ENCODE measurements at places on chromosomes 12 and 14. TPM values are rescaled to one million over a fixed set of nuclear protein-coding genes. Genes with fewer than 3 reads are reported as not detected.

RDH12 gene
- 0.28 TPM for total RNA-seq

RAD9B gene
- total RNA-seq: 5.1 TPM

CLEC12A gene
- 0.18 TPM for total RNA-seq

TRIM9 gene
- 6.5 TPM for total RNA-seq

ALKBH1 gene
- 20.4 TPM for total RNA-seq

MYF6 gene
- total RNA-seq: 2.5 TPM

DNA sequence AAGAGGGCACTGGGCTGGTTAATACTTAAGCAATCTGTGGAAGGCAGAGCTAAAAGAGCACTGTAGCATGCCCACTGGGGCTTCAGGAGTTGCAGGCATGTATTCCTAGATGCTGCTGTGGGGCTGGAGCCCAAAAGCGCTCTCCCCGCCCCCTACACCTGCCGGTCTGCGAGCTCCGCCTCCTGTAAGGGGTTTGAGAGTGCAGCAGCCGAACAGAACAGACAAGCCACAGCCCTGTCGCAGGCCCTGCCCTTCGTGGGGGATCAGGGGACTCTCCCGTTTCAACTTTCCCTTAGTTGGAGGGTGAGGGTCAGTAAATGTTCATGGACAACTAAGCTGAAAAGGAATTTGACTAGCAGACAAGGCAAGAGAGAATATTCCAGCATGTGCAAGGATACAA lies 17.6 kb downstream of the SLC38A6 start:
- no peak overlapping the region for H3K4me3 ChIP-seq
- no peaks in the 10 kb centered on the region for H3K4me1 ChIP-seq
- no peak for DNase-seq
- H3K27ac ChIP-seq: no peak overlapping the region
- H3K36me3 ChIP-seq: no peaks in the 10 kb centered on the region
- H3K27me3 ChIP-seq: no peaks in the 10 kb centered on the region

DNA sequence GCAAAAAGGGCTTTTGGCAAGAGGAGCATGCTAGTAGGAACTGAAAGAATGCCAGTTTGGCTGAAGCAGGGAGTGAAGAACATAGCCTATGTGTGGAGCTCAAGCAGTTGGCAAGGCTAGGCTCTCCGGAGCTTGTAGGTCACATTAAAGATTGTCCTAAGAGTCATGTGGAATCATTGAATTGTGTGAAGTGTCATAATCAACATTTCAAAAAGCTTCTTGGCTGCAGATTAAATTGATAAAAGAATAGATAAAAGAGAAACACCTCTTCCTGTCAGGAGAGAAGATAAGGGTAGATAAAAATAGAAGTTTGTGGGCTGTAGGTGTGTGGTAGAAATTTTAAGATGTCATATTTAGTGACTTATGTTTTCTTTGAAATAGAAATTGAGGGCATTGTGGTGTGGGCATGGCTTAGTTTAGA lies 36.1 kb downstream of the CPSF6 start:
- no peaks in the 10 kb centered on the region for H3K27me3 ChIP-seq
- no peaks in the 10 kb centered on the region for H3K36me3 ChIP-seq
- no peak for DNase-seq
- no peak overlapping the region for H3K27ac ChIP-seq
- H3K4me3 ChIP-seq: no peak overlapping the region

DNA sequence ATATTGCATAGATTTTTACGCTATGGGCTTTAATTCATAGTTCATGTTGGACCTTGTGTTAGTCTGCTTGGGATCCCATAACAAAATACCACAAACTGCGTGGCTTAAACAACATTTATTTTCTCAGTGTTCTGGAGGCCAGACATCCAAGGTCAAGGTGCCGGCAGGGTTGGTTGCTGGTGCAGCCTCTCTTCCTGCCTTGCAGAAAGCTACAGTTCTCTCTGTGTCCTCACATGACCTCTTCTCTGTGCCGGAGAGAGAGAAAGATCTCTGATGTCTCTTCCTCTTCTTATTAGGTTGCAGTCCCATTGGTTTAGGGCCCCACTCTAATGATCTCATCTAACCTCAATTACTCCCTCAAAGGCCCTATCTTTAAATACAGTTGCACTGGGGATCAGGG lies 170.5 kb downstream of the IPO8 start:
- no peaks in the 10 kb centered on the region for H3K4me1 ChIP-seq
- H3K27ac ChIP-seq: no peak overlapping the region

GRCh38 chr14:89650077-89650978 lies 233.3 kb upstream of the FOXN3 start:
- no peak overlapping the region for H3K27ac ChIP-seq
- no peak for DNase-seq
- H3K27me3 ChIP-seq: no peaks in the 10 kb centered on the region
- H3K4me3 ChIP-seq: no peak overlapping the region
- H3K4me1 ChIP-seq: no peaks in the 10 kb centered on the region
- H3K36me3 ChIP-seq: no peaks in the 10 kb centered on the region

- DNase-seq: no peak
- H3K27ac ChIP-seq: no peak overlapping the region
- H3K36me3 ChIP-seq: no peaks in the 10 kb centered on the region
Measured at GRCh38 chr12:67535176-67535575, 113.4 kb upstream of the DYRK2 start.

- no peaks in the 10 kb centered on the region for H3K27me3 ChIP-seq
- no peaks in the 10 kb centered on the region for H3K36me3 ChIP-seq
- no peak overlapping the region for H3K4me3 ChIP-seq
- no peaks in the 10 kb centered on the region for H3K4me1 ChIP-seq
- no peak for DNase-seq
- no peak overlapping the region for H3K27ac ChIP-seq
Measured at GRCh38 chr12:73731658-73732057, 806.0 kb upstream of the ATXN7L3B start.

GRCh38 chr12:119980242-119980641 lies 8.8 kb upstream of the BICDL1 start:
- H3K27me3 ChIP-seq: no peaks in the 10 kb centered on the region
- DNase-seq: no peak
- H3K36me3 ChIP-seq: no peaks in the 10 kb centered on the region
- no peak overlapping the region for H3K27ac ChIP-seq

GRCh38 chr12:51293696-51294095 lies 23.5 kb upstream of the SMAGP start:
- no peak overlapping the region for H3K4me3 ChIP-seq
- H3K27ac ChIP-seq: no peak overlapping the region
- no peak for DNase-seq

- no peaks in the 10 kb centered on the region for H3K27me3 ChIP-seq
- DNase-seq: no peak
- no peak overlapping the region for H3K4me3 ChIP-seq
- H3K27ac ChIP-seq: no peak overlapping the region
Measured at GRCh38 chr14:79924551-79924950, 286.8 kb downstream of the DIO2 start.

GRCh38 chr14:69317102-69317755 lies 57.3 kb downstream of the GALNT16 start:
- no peaks in the 10 kb centered on the region for H3K4me1 ChIP-seq
- no peak overlapping the region for H3K27ac ChIP-seq
- H3K27me3 ChIP-seq: no peaks in the 10 kb centered on the region
- no peaks in the 10 kb centered on the region for H3K36me3 ChIP-seq
- DNase-seq: no peak

DNA sequence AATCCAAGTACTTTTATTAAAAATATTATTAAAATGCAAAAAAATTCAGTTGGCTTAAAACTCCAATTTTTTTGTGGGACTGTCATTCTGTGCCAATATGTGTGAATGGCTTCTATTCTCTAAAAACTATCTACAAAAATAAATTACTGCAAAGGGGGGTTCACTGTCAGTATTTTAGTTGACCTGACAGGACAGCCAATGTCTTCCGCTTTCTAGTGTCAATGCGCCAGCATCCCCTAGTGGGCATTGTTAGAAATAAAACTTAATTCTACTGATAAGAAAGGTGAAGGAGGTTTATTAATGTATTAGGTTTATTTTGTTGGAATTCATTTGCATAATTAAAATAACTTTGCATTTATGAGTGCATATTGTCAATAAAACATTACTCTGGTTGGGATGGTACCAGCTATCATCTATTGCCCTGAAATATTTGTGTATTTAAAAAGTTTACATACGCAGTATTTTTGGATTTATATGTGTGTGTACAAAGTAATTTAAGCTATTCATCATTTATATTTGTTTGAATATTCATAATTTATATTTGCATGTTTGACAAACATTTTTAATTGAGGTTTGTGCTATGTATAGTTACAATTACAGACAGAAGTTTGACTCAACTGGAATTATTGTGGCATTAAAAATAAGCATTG lies 527.2 kb downstream of the FLRT2 start:
- H3K27ac ChIP-seq: no peak overlapping the region
- no peak for DNase-seq
- no peaks in the 10 kb centered on the region for H3K4me1 ChIP-seq
- H3K4me3 ChIP-seq: no peak overlapping the region
- H3K36me3 ChIP-seq: no peaks in the 10 kb centered on the region
- no peaks in the 10 kb centered on the region for H3K27me3 ChIP-seq

- H3K27me3 ChIP-seq: no peaks in the 10 kb centered on the region
- H3K4me1 ChIP-seq: no peaks in the 10 kb centered on the region
- no peaks in the 10 kb centered on the region for H3K36me3 ChIP-seq
- no peak overlapping the region for H3K27ac ChIP-seq
Measured at GRCh38 chr14:66315548-66315947, 170.6 kb upstream of the CCDC196 start.

Data from prostate gland (tissue), 2 donors.